ENCODE measurements at places on chromosomes 12 and 14. TPM values are rescaled to one million over a fixed set of nuclear protein-coding genes. Genes with fewer than 3 reads are reported as not detected.

The AQP2 gene
- total RNA-seq = not detected

The RASSF3 gene
- 35.9 TPM for total RNA-seq

The OR4E2 gene
- not detected for total RNA-seq

The OTX2 gene
- not detected for total RNA-seq

The OR10A7 gene
- not detected for total RNA-seq

The TMBIM6 gene
- 376 TPM for total RNA-seq

The DIO3 gene
- not detected for total RNA-seq
